ENCODE measurements at places on chromosomes 6 and 20.

- DNase-seq, result no peak
These were observed 64.3 kb upstream of the MLN start for GRCh38 chr6:33868141-33868540.

DNA sequence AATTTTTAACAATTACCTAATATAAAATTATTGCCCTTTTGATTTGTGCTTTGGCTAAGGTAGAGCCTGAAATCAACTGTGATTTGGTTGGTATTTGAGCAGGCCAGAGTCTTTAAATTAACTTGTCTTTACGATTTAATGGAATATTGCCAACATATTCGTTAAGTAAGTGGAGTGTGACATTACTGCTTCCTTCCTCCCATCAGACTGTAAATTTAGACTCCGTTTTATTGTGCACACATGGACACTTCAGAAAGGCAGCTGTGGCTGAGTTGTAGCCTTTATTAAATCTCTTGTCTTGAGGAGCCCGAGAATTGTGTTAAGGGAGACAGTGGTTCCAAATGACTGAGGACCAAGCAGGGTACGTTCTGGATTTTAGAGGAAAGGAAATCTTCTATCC lies 57.4 kb downstream of the CAP2 start:
- DNase-seq, result no peak

DNA sequence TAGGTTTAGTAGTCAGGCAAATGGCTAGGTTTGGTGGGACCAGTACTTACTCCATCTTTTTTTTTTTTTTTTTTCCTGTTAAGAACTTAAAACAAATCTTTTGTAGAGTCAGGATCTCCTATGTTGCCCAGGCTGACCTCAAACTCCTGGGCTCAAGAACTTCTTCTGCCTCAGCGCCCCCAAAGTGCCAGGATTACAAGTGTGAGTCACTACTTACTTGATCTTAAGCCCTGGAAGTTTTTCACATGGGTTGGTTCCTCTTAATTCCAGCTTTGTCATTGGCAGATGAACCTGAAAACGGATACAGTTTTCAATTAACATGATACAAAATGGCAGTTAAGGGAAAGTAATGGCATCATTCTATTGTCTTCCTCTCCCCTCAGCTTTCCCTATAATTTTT lies 179.4 kb upstream of the JAG1 start:
- no peak for DNase-seq

GRCh38 chr6:1391800-1392309 lies 2.5 kb downstream of the FOXF2 start:
- DNase-seq, result no peak

DNA sequence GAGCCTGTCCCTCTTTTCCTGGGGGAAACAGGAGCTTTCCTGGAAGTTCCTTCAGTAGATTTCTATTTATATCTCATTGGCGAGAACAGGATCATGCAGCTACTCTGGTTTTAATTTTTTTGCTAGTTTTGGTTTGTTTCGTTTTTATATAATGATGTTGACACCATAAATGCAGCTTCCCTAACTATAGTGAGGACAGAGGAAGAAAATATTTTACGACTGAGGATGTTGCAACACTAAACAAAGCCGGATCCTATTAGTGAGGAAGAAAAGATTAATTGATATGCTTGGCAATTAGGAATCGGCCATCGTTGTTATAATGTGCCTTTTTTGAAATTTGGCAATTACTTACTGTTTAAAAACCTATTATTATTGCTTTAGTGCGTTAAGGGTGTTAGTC lies 16.6 kb downstream of the KDM1B start:
- no peak for DNase-seq

GRCh38 chr20:41413169-41413568 lies 46.6 kb upstream of the EMILIN3 start:
- no peak for DNase-seq

DNA sequence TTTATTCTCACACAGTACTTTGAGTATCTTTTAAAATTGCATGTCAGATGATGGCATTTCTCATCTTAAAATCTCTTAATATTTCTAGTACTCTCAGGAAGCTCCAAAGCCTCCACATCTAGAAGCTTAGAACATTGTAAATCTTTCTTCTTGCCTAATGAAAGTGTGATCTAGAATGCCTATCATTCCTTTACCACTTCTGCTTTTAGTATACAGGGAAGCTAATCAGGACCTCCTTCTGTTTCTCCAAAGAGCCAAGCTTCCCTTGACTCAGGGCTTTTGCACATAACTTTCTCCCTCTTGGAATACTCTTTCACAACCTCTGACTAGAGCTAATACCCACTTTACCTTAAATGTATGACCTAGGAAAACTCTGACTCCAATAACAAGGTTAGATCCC lies 7.5 kb upstream of the ELOVL4 start:
- no peak for DNase-seq

GRCh38 chr6:127811900-127812570 lies 88.8 kb downstream of the THEMIS start:
- no peak for DNase-seq

GRCh38 chr20:32837157-32837556 lies 17.4 kb downstream of the MAPRE1 start:
- DNase-seq, result no peak

GRCh38 chr20:48747840-48748414 lies 79.9 kb downstream of the PREX1 start:
- no peak for DNase-seq

All from T-cell (primary cell).